GM12878 (cell line): ENCODE measurements at places on chromosomes 7 and 10. TPM values are rescaled to one million over a fixed set of nuclear protein-coding genes. Genes with fewer than 3 reads are reported as not detected.
A peak's percentile ranks its signal among the peaks of the same experiment; 100 is the strongest.

- DNase-seq, result no peak
Measured at GRCh38 chr7:74332373-74333176, 43.4 kb downstream of the CLIP2 start.

DNA sequence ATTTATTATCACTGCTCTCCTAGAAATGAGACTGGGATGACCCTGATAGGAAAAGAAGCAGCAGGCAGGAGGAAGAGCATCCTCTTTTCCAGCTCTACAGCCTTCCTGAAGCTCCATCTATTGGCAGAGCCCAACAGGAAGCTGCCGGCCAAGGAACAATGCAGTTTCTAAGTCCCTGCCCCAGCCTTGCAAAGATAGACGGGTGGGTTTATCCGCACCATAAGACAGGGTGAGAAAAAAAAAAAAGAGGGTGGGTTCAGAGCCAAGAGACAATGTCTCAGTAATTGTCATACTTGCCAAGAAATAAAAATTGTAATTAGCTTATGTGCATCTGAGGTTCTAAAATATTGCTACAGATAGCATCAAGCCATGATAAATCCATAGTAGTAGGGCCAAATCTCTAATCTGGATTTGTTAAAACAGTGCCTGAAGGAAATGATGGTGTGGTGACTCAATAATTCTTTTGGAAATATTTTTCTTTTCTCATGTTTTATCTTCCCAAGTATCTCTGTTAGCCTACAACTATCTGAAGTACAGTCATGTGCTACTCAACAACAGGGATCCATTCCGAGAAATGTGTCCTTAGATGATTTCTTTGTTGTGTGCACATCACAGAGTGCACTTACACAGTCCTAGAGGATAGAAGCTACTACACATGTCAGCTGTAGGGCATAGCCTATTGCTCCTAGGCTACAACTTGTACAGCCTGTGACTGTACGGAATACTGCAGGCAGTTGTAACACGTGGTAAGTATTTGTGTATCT, 242.9 kb upstream of the CXCL12 start:
- DNase-seq, result no peak

- DNase-seq, result no peak
Measured at GRCh38 chr7:48634116-48634632, 290.2 kb upstream of the CDC14C start.

DNA sequence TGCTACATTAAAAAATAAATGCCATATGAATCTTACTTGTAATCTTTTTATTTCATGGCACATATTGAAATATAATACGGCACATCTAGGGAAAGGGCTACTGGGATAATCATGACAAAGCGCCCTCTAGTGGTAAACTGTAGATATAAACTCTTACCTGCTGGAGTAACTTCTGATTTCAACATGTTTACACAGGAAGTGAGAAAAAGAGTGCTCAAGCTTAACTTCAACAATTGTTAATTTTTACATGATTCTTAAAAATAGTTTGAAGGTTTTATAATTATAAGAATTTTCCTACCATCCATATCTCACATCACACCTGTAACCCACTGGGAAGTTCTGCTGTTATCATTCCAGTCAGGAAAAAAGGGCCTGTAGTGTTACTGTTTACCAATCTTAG, 2.0 kb upstream of the HEPACAM2 start:
- peak; percentile 31 for DNase-seq

GRCh38 chr10:33746186-33746585, 411.7 kb upstream of the NRP1 start:
- DNase-seq, result no peak

MKX gene
- total RNA-seq, result 0.05 TPM in 1 of 2 replicates, not detected in the other

YAE1 gene
- 12.3 and 13.5 TPM in 2 replicates for total RNA-seq

STOX1 gene
- total RNA-seq, result 0.58 and 0.67 TPM in 2 replicates

DNA sequence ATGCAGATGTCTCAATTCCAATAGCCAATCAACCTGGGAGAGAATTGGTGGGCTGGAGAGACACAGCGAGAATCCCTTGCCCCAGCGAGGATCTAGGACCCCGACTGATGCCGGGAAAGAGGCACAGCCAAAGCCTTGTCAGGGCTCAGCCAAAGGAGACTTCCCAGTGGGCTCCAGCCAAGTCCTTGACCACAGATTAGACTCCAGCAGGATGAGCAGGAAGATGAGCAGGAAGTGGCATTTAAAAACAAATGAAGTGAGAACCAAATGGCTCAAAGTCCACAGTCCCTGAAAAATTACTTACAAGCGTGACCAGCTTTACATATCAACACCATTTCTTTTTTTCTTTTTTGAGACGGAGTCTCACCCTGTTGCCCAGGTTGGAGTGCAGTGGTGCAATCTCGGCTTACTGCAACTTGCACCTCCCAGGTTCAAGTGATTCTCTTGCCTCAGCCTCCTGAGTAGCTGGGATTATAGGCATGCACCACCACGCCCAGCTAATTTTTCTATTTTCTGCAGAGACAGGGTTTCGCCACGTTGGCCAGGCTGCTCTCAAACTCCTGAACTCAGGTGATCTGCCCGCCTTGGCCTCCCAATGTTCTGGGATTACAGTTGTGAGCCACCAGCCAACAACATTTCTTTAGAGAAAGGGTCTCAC, 40.2 kb downstream of the CTBP2 start:
- no peak for DNase-seq

NYAP1 gene
- total RNA-seq, result 0.15 and 0.19 TPM in 2 replicates

GRCh38 chr7:4816419-4817080, 41.1 kb downstream of the AP5Z1 start:
- DNase-seq, result no peak

- DNase-seq, result no peak
Measured at GRCh38 chr7:42103020-42103419, 134.0 kb downstream of the GLI3 start.
